NCI-H446 (cell line): ENCODE measurements at places on chromosomes 11 and 22.

DNA sequence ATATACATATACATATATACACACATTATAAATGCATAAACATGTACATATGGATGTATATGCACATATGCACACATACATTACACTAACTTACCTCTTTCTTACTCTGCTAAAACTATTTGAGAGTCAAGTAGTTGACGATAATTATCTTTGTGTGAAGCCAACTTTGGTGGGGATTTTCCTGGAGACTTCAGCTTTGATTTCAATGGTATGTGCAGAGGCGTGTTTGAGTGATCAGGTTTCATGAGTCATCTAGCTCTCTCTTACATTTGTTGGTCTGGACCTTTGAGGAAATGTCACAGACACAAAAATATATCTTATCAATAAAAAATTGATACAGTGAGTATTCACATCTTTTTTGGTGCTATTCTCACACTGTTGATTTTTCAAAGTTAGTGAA, 769.1 kb upstream of the LUZP2 start:
- no peak for DNase-seq

DNA sequence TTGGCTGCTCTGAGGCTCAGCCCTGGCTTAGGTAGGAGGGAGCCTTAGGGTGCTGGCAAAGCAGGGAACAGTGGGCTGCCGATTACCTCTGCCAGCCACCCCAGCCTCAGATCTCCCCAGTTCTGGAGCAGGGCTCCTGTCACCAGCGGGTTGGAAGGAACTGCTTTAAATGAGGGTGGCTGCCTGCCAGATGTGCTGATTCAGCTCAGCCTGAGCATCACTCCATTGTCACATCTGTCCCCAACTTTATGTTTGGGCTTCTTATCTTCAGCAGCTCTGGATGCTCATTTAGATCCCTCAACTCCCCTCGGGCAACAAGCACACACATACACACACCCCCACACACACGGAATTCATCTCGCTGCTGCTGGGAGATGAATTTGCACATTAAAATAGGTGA, 16.9 kb upstream of the ANKK1 start:
- DNase-seq: no peak

- DNase-seq: no peak
These were observed 19.5 kb upstream of the SCGB1A1 start for GRCh38 chr11:62399172-62399877.

DNA sequence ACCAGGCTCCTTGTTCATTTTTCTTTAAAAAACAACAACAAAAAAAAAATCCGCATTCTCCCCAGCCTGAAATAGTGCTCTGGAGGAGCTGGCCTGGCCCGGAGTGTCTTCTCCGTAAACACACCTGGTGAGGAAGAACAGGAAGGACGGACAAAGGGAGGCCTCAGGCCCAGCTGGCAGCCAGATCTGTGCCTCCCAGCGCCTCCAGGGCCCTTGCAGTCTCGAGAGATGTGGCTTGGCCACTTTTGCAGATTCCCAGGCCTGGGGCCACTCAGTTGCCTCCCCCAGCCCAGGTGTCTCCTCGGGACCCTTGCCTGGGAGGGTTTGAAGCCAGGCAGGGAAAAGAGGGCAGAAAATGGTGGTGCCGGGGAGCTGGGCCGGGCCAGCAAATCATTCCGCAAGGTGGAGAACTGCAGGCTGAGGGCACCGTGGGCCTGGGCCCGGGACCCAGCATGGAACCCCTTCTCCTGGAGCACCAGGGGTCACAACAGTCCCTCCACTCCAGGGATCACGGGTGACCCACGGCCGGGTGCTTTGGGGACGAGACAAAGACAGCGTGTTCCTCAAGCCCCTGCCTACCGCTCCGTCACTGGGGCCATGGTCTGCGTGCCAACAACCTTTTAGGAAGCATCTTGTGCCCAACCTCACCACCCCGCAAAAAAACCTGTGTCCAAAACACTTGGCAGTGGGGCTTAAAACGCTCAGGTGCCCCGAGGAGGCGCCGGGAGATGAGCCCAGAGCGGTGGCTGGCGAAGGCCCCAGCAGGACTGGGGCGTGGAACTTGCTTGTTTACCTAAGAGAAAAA, 67.1 kb upstream of the WNT7B start:
- DNase-seq: no peak

- DNase-seq: no peak
These were observed 19.9 kb downstream of the MMP10 start for GRCh38 chr11:102760344-102761035.

DNA sequence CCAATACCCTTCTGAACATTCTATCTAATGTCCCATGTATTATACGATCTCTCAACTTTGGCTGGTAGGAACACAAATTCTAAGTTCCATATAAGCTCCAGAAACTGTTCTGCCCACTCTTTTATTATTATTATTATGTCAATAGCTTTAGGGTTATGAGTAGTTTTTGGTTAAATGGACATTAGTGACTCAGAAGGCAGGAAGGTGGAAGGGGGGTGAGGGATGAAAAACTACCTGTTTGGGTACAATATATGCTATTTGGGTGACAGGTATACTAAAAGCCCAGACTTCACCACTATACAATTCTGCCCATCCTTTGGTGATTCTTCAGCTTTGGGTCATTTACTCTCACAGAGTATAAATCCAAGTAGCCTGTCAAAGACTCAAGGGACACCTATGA, 22.5 kb upstream of the TRIM29 start:
- no peak for DNase-seq

GRCh38 chr22:38115423-38116205, 5.1 kb upstream of the BAIAP2L2 start:
- DNase-seq: peak; percentile 72

GRCh38 chr22:21975273-21975672, 7.3 kb downstream of the TOP3B start:
- DNase-seq: no peak

DNA sequence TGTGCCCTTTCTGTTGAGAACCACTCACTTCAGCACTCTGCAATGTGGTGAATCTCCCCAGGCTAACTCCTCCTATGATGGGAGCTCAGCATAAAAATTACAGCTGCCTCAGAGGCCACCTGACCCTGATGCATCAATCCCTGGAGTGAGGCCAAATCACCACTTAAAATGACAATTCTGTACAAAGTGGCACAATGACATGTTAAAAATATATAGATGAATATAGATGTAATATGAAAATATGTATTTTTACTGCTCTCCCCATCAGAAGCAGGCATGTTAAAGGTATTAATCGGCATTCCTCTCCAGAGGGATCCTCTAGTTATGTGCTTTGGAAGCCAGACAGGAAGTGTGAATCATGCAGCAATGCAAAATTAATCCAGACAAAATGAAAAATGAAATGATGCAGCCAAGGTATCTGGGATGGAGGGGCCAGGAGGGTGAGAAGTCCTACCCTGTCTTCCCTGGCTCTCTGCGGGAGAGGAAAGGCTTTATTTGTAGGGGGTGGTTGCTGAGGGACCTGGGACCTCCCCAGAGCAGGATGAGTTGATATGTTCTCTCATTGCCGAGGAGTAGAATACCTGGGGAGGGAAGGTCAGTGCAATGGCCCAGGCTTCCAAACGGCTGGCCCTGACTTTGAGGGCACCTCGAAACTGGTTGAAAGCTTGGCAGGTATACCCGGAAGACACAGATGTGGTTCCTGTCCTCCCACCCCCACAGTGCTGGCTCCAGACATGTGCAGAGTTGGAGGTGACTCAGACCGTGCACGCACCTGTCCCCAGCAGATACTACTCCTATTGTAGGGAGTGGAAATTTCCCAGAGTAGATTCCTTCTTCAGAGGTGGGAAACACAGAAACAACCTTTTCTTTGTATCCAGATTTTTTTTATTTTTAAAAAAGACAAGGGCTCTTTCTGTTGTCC, 347.9 kb upstream of the NCAM1 start:
- DNase-seq: peak; percentile 28

DNA sequence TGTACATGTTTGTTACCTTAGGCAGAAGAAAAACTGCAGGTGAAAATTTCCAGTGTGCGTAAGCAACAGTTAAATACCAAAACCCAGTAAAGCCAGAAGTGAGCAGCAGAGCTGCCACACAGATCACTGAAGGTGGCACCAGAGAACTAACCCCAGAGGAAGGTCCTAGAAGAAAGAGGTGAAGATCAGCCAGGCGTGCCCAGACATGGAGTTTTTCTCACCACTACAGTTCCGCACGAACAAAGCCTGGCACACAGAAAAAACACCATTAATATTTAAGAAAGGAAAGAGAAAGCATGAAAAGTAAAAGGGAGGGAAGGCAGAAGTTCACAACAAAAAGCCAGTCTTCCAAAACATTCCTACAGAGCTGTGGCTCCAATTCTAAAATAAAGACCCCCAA, 60.7 kb downstream of the STK33 start:
- no peak for DNase-seq
